Left lung (tissue), 14 donors: ENCODE measurements at places on chromosomes 5 and 9. TPM values are rescaled to one million over a fixed set of nuclear protein-coding genes. Genes with fewer than 3 reads are reported as not detected.

Gene CER1
- polyA plus RNA-seq = 0.44 TPM

Gene IL13
- not detected for polyA plus RNA-seq

Gene AOPEP
- polyA plus RNA-seq = 39.4 TPM

- peak; percentile 85 for DNase-seq
These were observed 601.8 kb downstream of the CCDC171 start for GRCh38 chr9:16154521-16155078.

GRCh38 chr5:88861231-88861630 lies 21.8 kb downstream of the MEF2C start:
- DNase-seq = no peak

Gene SLCO6A1
- not detected for polyA plus RNA-seq

Gene ACER2
- 3.2 TPM for polyA plus RNA-seq

Gene NAA35
- 29.2 TPM for polyA plus RNA-seq

Gene NUTM2F
- polyA plus RNA-seq = not detected

GRCh38 chr5:130893006-130893405 lies 272.1 kb downstream of the HINT1 start:
- no peak for DNase-seq

Gene COL27A1
- polyA plus RNA-seq = 180 TPM

Gene POC5
- 21.0 TPM for polyA plus RNA-seq

- no peak for DNase-seq
These were observed 261.7 kb downstream of the CDH12 start for GRCh38 chr5:22591461-22591860.

- no peak for DNase-seq
These were observed 2.3 kb downstream of the C9orf72 start for GRCh38 chr9:27571011-27571410.

DNA sequence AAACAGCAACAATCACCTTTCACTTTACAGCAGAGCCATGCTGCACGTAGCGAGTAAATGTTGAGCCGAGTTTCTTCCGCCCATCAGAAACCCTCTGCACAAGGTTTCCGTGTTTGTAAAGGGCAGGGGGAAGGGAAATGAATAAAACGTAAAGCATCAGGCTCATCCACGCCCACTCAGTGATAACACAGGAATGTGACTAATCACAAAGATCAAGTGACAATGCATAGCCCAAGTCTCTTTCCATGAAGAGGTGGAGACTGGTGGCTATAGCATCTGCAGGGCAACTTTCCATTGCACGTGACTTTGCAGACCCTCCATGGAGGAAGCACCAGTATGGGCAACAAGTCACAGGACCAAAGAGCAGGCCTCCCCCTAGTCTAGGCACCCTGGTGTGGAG lies 56.6 kb downstream of the CAMSAP1 start:
- DNase-seq = no peak

DNA sequence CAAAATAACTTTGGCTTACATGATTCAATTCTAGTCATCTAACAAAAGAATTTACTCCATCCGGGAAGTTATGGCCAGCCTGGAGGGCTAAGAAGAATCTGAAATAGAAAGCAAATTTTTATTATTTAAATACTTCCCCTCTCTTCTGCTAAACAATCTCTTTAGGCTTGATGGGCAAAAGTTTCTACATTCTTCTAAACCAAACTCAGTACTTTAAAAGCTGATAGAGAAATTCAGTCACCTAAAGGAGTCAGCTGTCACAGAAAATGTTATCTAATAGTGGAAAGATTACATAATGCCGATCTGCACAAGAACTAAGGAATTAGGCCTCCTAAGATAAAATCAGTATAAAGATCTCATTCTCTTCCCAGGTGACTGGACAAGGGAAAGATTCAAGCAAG lies 32.4 kb downstream of the GNAQ start:
- DNase-seq = no peak

DNA sequence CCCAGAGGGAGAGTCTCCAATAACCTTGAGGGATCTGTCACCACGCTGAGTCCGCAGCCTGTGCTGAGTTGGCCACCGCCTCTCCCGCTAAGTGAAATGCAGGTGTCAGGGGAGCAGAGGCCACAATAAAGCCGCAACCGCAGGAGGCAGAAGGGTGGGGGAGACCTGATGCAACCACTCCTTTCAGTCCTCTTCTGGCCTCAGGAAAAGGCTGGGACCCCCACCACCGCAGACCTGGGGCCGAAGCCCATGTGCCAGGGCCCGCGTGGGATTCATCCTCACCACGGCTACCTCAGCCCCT lies 576 bp downstream of the MAP1B start:
- no peak for DNase-seq
